Smooth muscle cell of the brain vasculature (primary cell): ENCODE measurements at places on chromosomes 7 and 10.

GRCh38 chr10:31926765-31927564, 1.7 kb downstream of the ARHGAP12 start:
- no peak for DNase-seq

- DNase-seq: no peak
Measured at GRCh38 chr10:123577921-123578461, 88.2 kb upstream of the GPR26 start.

GRCh38 chr10:118662228-118663035, 67.0 kb upstream of the PRLHR start:
- no peak for DNase-seq

DNA sequence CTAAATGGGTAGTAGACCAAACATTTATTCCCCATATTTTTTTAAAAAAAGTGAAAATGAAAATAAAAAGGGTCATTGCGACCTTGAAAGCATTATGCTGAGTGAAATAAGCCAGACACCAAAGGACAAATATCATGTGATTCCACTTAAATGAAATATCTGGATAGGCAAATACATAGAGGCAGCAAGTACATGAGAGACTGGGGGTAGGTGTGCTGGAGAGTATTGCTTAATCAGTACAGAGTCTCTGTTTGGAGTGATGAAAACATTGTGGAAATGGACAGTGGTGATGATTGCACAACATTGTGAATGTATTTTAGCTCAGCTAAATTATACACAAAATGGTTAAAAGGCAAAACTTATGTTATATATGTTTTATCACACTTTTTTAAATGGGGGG, 169.4 kb downstream of the AKR1D1 start:
- DNase-seq: no peak

DNA sequence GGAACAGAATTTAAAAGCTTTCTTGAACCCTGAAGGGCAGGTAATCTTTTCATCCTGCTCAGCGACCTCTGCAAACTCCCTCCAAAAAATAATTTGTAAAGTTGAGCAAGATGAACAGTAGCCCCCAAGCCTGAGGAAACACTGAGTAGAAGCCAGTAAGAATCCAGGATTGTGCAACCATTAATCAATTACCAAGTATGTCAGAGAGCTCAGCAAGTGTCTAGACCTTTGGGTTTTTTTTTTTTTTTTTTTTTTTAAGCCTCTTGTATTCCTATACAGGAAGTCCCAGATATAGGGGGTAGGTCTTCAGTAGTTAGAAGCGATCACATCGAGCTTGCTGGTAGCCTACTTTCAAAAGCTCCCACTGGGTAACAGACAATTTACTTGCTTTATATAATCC, 155.2 kb downstream of the DGKI start:
- no peak for DNase-seq

- DNase-seq: no peak
Measured at GRCh38 chr10:47266602-47267001, 33.4 kb upstream of the GDF10 start.

- no peak for DNase-seq
Measured at GRCh38 chr7:85081846-85082245, 105.0 kb downstream of the SEMA3D start.

GRCh38 chr7:135098391-135098790, 49.5 kb upstream of the TMEM140 start:
- DNase-seq: no peak

DNA sequence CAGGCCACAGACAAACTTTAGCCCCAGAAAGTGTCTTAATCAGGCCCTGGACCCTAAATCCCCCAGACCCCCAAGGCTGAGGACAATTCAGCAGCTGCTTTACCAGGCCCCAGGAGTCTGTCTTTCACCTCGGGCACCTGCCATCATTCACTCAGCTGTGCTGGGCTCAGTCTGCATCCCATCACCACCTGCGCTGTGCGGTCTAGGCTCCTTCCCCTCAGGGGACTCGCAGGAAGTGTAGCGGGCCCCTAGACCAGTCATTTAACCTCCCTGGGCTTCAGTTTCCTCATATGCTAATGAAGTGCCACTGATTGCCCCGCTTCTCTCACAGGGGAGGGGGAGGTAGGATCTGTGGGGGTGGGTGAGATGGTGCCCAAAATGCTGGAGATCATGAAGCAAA, 76.4 kb upstream of the ZMIZ1 start:
- DNase-seq: no peak
